ENCODE measurements at places on chromosomes 11 and 22.

DNA sequence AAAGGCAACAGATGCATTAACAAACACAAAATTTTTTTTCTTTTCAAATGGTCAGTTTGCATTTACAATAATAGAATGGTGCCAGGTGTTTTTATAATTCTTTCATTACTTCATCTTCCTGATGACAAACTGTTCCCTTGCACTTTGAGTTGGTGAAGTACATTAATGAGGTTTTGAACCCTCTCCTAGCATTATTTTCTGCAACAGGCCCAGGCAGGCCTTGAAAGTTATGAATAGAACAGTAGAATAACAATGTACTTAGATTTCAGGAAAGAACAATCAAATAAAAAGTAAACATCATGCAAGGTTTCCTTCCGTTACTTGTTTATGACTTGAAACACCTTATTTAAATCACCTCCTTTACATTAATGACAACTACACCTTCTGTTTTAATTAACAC lies 9.6 kb downstream of the BTG4 start:
- DNase-seq: no peak

- no peak for DNase-seq
These were observed 22.9 kb upstream of the MUC5B start for GRCh38 chr11:1199751-1200610.

DNA sequence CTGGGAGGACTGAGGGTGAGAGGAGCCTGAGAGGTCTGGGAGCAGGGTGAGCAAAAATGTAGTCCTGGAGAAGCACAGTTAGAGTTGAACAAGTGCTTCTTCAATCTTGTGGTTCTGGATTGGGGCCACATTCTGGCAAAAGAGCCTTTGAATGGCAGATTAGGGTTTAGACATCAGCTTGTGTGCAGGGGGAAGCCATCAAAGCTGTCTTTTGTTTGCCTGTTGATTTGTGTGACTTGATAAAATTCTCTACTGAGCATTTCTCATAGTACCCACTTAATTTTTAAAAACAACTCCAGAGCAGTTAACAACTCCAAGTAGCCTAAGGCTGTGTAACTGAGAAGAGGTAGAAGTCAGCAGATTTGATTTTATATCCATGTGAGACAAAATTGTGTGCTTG lies 166.2 kb downstream of the FAT3 start:
- DNase-seq: no peak

DNA sequence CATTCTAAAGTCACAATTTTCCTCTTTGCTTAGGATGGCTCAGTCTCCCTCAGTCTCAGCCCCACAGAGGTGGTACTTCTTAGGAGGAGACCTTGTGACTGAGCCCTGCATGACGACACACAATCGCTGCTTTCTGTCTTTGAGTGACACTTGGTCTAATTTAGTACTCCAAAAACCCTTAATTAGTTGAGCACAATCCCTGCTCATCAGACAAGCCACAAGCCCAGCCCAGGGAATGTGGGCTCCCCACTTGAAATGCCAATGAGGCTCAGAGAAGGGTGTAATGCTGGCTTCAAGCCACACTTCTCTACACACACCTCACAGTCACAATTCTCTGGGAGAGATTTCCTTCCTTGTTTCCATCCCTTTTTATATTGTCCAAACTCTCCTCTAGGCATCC lies 101.8 kb downstream of the FEZ1 start:
- no peak for DNase-seq

DNA sequence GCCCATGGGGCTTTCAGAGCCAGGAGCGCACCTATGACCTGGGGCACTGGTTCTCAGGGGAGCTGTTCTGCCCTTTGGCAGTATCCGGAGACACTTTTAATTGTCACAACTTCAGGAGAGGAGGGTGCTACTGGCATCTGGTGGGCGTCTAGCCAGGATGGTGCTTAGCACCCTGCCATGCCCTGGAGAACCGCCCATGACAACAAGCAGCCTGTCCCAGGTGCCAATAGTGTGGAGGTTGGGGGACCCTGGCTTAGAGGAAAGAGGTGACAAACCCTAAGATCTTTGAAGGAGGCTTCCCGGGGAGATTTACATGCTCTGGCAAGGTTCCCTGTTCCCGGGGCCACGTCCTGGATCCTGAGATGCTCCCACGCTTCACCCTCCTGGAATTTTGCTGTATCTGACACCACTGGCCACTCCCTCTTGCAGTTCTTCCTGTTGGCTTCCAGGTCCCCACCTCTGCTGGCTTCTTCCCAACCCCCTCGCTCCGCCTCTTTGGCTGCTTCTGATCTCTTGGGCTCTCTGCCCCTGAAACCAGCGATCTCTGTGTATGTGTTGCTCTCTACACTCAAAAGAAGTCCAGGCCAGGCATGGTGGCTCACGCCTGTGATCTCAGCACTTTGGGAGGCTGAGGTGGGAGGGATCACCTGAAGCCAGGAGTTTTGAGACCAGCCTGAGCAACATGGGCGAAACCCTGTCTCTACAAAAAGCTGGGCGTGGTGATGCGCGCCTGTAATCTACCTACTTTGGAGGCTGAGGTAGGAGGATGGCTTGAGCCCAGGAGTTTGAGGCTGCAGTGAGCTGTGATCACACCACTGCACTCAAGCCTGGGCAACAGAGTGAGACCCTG lies 31.1 kb downstream of the FADS3 start:
- no peak for DNase-seq
